Activated T-helper 1 cell treated with anti-CD3 and anti-CD28 coated beads, Interleukin-12 subunit alpha, Interleukin-12 subunit beta, Interleukin-2, Interleukin-4 antibody, amounts not matched to agents 30 ng/mL and 10 ng/mL and 1 ng/mL, durations not matched to agents 14 hours and 24 hours and 36 hours (primary cell): ENCODE measurements at places on chromosomes 7 and 10. TPM values are rescaled to one million over a fixed set of nuclear protein-coding genes. Genes with fewer than 3 reads are reported as not detected.

GRCh38 chr7:79453266-79453557 lies 255 bp downstream of the MAGI2 start:
- DNase-seq = no peak

- DNase-seq = no peak
These were observed 10.9 kb downstream of the CALML5 start for GRCh38 chr10:5488272-5489161.

DNA sequence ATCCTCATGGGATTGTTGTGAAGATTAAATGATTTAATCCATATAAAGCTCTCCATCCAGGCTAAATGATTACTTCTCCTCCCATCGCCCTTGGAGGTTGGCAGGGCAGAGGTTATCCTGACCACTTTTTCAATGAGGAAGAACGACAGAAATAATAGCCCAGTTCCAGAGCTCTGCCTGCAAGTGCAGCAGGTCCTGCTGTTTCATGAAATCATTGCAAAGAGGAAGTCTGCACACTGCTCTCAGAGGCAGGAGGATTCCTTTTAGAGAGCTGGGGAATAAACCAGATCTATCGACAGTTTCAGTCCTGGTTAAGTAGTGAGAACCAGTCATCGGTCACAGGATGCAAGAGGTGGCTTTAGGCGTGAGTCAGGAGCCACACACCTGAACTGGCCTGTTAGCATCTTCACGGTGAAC lies 25.0 kb upstream of the CDH23 start:
- no peak for DNase-seq

GRCh38 chr10:110508806-110509544 lies 11.3 kb downstream of the DUSP5 start:
- DNase-seq = no peak

GRCh38 chr7:41470081-41470480 lies 232.8 kb downstream of the INHBA start:
- no peak for DNase-seq

DNA sequence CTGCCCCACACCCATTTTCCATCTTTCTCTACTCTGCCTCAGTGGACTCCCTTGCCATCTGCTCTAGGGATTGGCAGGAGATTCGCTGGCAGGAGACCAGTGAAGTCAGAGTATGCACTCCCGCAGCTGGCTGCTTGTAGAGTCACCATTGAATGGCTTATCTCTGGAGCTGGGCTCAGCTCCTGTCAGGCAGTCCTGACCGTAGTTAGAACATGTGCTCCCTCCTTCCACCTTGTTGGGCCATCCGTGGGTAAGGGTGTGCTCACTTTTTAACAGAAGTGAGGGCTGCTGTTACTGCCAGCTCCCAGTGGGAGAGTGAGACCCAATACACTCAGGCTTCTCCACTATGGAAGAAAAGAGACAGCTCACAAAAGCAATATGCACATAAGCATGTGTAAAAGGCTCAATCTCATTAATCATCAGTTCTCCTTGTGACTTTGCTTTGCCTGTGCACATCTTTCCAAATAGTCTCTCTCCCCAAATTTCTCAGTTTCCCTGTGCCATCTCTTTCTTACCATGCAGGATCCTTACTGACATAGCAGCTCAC lies 773.3 kb downstream of the GRID1 start:
- DNase-seq = no peak

DNA sequence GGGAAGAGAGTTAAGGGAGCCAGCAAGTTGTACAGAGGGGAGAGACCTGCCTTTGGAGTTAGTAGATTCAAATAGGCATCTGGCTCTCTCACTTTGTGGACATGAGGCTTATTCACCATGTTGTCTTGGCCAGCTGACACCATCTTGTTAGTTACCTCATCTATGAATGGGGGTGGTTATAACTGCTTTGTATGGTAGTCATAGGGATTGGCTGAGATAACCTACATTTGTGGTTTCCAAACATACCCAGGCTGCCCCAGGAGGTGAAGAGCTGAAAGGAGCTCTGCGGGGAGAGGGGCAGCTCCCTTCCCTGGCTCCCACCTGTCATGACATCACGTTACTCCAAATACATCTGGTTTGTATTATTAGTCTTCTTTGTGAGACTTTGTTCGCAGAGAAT lies 393.3 kb upstream of the AUTS2 start:
- DNase-seq = no peak

DNA sequence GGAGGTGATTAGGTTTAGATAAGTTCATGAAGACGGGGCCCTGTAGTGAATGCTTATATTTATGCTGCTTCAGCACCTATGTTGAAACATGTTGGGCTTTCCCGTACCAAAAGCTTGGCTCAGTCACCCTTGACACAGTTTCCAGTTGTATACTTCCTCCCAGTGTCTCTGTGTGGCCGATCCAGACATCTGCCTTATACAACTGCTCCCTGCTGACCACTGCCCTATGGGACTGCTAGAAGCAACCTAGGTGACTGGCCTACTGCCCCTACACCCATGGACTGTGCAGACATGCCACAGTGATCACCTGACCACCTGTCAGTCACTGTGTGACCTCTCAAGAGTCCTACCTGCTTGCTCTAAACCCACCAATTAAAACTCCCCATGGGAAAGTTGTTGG lies 22.6 kb upstream of the TSPAN13 start:
- DNase-seq = no peak

GRCh38 chr7:117110480-117111315 lies 157.4 kb downstream of the ST7 start:
- DNase-seq = peak; percentile 30

DNA sequence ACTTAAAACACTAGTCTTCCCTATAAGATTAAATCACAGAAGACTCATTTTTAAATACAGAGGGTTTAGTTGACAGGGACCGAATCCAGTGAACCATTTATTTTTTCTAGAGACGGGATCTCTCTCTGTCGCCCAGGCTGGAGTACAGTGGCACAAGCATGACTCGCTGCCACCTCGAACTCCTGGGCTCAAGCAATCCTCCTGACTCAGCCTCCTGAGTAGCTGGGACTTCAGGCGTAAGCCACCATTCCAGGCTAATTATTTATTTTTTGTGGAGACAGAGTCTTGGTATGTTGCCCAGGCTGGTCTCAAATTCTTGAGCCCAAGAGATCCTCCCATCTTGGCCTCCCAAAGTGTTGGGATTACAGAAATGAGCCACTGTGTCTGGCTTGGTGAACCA lies 20.9 kb upstream of the LYZL1 start:
- DNase-seq = no peak

GRCh38 chr10:128091636-128092210 lies 34.5 kb downstream of the MKI67 start:
- DNase-seq = no peak

DNA sequence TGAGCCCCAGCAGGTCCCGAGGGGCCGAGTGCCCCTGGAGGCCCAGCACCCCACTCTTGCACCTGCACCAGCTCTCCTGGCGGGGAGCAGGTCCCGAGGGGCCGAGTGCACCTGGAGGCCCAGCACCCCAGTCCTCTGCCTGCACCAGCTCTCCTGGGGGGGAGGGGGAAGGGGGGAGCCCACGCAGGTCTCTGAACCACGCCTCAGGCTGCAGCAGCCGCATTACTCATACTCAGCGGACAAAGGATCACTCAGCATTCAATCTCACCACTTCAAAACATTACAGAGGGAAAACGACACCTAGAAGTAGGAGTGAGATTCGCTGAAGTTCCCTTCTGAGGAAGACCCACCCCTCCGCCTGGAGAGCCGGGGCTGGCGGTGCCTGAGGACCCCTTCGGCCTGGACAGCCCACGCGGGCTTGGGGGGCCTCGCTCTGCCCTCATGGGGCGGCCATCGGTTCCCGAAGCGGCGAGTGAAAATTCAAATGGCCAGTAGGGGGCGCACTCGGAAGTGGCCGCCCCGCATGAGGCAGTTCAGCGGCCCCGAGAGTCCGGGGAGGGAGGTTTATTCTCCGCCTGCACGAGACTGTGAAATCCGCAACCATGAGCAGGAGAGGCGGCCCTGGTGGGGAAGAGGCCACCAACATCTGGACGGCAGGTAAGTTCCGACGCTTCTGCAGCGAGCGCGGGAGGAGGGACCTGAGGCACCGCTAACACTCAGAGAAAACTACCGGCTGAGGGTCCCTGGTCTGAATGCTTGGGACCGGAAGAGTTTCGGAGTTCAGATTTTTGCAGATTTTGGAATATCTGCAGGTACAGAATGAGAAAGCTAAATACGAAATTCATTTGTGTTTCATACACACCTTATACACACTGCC lies 1.1 kb upstream of the GPER1 start:
- peak; percentile 61 for DNase-seq

DNA sequence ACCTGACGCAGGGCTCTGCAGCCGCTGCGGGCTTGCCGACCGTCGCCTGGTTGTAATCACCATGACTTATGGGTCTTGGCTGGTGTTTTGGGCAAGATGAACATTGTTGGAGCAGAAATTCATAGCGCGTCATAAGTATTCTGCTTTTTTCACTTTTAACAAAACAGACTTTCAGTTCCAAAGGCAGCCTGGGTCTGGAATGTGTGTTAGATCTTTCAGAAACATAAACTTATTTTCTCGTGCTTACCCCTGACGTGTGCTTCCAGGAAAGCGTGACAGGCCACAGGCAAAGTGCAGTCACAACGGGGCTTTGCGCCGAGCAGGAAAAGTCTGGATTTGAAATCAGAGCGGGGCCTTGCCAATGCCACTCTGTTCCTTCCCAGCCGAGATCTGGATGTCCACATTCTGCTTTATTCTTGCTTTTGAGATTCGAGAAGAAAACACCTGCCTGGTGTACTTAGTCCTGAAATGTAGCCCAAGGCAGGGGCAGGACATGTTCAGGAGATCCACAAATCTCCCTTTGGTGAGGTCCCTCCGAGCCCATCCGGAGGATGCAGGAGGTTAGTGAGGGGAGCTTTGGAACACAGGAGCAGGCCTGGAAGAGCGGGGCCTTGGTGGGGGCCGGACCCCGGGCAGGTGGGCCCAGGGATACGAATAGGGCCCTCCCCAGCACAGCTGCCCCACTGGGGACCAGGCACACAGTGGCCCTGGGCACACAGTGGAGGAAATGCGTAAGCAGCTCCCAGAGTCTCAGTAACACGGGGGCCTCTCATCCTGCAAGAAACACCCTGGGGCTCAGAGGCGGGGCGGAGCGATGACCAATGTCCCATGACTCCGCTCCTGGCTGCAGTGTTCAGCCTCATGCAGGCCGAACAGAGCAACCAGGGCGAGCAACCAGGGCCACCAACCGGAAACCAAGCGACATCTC lies 49.5 kb upstream of the EBF3 start:
- no peak for DNase-seq

DNA sequence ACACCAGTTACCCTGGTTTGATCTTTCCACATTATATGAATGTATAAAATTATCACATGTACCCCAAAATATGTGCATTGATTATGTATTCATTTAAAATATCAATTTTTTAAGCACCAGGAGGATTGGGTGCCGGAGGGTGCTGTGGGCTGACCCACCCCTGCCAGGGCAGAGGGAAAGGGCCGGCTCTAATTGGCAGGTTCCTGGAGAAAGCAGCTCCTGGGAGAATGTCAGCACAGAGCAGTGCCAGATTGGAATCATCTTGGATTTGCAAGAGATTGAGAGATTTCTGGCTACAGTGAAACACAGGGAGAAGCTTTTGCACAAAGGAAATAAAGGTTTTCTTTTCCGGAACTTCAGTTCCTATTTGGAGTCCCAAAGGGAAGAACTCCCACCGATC lies 264.4 kb upstream of the TCERG1L start:
- no peak for DNase-seq

GRCh38 chr10:101888251-101888949 lies 44.8 kb upstream of the KCNIP2 start:
- no peak for DNase-seq

- no peak for DNase-seq
These were observed 27.4 kb downstream of the ASZ1 start for GRCh38 chr7:117399820-117400422.

Gene DYNC1I1
- total RNA-seq = not detected in 2 replicates

Gene TRIL
- 0.39 and 0.41 TPM in 2 replicates for total RNA-seq

Gene OR9A2
- not detected in 2 replicates for total RNA-seq

Gene C10orf62
- total RNA-seq = not detected in 2 replicates

Gene INPP5A
- total RNA-seq = 11.1 and 13.4 TPM in 2 replicates

Gene LRRC18
- not detected in 2 replicates for total RNA-seq

Gene SAP25
- total RNA-seq = 9.1 and 11.2 TPM in 2 replicates

Gene IDE
- 43.4 and 54.5 TPM in 2 replicates for total RNA-seq

Gene RARRES2
- not detected in 2 replicates for total RNA-seq

Gene ABCB4
- not detected in 2 replicates for total RNA-seq

Gene DNAJC9
- total RNA-seq = 55.4 and 55.5 TPM in 2 replicates

Gene PODXL
- 0.75 and 1.3 TPM in 2 replicates for total RNA-seq
